Activated naive CD4-positive, alpha-beta T cell treated with anti-CD3 and anti-CD28 coated beads for 36 hours (primary cell): ENCODE measurements at places on chromosomes 13 and 19. TPM values are rescaled to one million over a fixed set of nuclear protein-coding genes. Genes with fewer than 3 reads are reported as not detected.

CADM4 gene
- total RNA-seq: 0.64 TPM

MADCAM1 gene
- 0.24 TPM for total RNA-seq

ZNF17 gene
- total RNA-seq: 4.6 TPM

PSG3 gene
- total RNA-seq: not detected

PALM gene
- total RNA-seq: 1.0 TPM

DNA sequence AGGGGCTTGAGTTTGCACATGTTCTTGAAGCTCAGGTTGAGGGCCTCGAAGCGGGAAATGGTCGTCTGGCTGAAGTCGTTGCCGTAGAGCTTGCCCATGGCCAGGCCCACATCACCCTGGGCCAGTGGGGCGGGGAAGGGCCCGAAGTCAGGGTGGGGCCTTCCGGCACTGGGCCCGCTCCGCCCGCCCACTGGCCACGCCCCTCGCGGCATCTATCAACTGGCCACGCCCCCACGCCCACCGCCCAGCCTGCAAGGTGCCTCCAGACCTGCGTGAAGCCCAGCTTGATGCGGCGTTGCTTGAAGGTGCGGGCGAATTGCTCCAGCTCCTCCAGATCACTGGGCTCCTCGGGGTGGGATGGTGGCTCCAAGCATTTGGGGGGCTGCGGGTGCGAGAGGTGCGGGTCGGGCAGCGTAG is 19.9 kb downstream of the ZNF574 start:
- DNase-seq: no peak

GRCh38 chr13:38350114-38350617 is 515 bp downstream of the UFM1 start:
- DNase-seq: peak; percentile 55

DNA sequence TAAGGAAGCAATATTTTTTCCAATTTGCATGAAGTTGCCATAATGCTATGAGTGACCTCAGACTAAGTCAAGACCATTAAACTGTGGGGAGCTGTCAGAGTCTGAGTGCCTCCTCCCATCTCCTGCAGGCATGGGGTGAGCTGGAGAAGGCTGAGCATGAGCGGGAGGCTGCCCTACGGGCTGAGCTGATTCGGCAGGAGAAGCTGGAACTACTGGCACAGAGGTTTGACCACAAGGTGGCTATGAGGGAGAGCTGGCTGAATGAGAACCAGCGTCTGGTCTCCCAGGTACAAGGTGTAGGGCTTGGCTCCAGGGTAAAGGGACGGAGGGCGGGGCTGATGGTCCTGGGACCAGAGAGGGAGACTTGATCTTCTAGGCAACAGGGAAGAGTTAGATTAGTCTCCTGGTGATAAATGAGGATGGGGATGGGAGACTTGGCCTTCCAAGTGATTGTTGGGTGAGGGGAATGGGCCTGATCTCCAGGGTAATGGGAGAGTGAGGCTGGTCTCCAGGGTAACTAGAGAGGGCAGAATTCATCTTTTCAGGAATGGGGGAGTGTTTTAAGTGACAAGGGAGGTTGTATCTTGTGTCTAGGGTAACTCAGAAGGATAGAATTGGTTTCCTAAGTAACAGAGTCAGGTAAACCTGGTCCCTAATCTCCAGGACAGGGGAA is 36.0 kb downstream of the SPTBN4 start:
- DNase-seq: no peak

GRCh38 chr13:20582026-20582425 is 15.1 kb downstream of the IFT88 start:
- DNase-seq: no peak

DNA sequence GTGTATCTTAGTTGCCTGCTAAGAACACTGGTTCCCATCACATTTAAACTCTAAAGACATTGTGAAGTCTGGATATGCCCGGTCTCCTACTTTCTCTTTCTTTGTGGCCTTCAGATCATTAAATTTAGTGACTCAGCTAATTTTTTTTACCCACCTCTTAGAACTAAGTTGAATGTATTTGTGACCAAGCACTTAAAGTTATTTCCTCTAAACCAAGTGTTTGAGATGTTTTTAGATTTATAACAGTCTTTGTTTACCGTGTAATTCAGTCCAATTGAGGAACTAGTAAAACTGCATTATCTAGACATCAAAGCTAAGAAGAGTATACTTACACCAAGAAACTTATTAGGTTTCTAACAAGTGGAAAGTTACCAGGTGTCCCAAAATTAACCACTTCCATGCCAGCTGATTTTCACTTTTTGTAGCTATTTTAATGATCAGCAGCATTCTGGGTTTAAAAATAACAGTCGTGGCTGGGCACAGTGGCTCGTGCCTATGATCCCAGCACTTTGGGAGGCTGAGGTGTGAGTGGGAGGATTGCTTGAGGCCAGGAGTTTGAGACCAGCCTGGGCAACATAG is 53.1 kb downstream of the ARHGAP35 start:
- DNase-seq: no peak

ZNF283 gene
- 6.8 TPM for total RNA-seq

RELB gene
- total RNA-seq: 55.4 TPM

GRCh38 chr13:40445557-40445990 is 220.9 kb downstream of the FOXO1 start:
- DNase-seq: peak; percentile 54

DNA sequence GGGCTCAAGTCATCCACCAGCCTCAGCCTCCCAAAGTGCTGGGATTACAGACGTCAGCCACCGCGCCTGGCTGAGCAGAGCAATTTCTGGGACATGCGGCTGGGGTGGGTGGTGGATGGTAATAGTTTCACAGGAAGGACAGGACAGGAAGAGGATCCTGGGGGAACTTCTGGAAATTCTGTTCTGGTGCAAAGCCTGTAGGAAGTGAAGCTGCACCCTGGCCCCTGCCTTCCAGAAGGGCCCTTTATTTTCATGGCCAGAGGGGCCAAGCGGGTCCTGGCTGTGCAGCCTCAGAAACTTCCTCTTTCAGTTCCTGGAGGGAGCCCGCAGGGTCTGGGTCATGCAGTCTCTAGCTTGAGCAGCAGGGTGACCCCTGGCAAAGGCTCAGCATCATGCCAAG is 15.7 kb downstream of the FEM1A start:
- DNase-seq: no peak

GRCh38 chr19:11853358-11853757 is 4.8 kb downstream of the ZNF439 start:
- DNase-seq: no peak

ITPKC gene
- 4.4 TPM for total RNA-seq

- no peak for DNase-seq
These were observed 59.4 kb downstream of the TSC22D1 start for GRCh38 chr13:44516771-44517170.

DNA sequence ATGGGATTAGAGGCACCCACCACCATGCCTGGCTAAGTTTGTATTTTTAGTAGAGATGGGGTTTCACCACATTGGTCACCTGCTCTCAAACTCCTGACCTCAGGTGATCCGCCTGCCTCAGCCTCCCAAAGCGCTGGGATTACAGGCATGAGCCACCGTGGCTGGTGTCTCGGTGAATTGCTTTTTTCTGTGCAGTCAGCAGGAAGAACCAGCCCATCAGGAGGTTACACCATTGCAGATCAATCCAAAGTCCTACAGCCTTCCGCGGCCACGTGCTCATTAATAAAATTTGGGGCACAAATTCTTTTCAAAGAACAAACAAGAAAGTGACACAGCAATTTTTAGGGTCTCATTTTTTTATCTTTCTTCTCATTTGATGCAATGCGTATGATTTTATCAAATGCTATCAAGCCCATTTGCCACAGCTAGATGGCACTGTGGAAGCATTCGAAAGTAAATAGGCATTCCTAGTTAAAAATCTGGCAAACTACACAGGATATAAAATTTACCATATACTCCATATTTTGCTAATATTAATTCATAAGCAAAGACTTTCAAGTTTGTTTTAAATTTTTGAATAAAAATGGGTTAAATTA is 54.4 kb upstream of the ZNF835 start:
- no peak for DNase-seq

ANKRD27 gene
- 29.7 TPM for total RNA-seq

DNA sequence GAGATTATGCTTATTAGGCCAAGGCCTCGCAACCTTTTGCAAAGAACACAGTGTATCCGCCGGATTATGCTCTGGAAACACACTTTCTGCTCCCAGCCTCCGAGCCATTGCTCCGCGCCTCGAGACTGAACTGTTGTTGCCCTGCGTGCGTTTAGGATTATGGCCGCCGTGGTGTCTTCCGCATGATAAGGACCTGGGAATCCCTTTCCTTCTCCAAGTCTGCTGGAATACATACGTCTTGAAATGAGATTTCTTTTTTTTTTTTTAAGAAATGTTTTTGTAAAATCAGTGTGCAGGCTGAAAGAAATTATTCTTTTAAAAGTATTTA is 89.8 kb upstream of the SOX1 start:
- DNase-seq: no peak

- DNase-seq: no peak
These were observed 68.2 kb downstream of the STK24 start for GRCh38 chr13:98508685-98509084.

DNA sequence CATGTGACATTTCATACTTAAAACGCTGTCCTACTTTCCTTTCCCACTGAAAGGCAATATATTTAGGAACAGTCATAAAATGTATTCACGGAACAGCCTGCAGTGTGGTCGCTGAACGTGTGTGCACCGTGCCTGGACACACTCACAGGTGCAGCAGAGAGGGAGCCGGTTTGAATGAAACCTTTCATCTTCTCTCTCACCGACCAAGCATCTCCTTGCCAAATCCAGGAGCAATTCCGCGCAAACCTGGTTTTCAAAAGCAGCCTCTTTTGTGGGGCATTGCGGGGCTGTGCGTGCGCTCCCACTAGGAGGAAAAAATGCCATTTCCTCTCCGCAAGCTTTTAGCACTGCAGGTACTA is 1.0 kb downstream of the DCLK1 start:
- no peak for DNase-seq

DNA sequence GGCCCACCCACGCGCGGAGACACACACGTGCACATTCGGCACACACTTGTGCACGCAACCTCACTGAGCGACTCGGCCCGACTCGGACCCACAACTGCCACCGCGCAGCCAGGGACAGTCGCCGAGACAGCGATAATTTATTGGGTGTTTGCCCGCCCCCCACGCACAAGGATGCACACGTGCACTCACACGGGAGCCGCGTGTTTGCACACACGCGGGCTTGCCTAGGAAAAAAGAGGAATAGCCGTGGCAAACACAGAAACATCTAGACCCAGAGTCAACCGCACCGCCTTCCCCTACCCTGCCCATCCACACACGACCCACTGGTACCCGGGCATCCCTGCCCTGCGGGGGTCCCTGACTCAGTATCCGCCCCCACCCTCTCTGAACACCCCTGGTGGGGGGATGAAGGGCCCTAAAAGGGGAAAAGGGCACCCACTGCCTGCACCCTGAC is 1.1 kb upstream of the SSBP4 start:
- DNase-seq: no peak

GRCh38 chr19:28710278-28710677 is 502.7 kb downstream of the UQCRFS1 start:
- no peak for DNase-seq

DNA sequence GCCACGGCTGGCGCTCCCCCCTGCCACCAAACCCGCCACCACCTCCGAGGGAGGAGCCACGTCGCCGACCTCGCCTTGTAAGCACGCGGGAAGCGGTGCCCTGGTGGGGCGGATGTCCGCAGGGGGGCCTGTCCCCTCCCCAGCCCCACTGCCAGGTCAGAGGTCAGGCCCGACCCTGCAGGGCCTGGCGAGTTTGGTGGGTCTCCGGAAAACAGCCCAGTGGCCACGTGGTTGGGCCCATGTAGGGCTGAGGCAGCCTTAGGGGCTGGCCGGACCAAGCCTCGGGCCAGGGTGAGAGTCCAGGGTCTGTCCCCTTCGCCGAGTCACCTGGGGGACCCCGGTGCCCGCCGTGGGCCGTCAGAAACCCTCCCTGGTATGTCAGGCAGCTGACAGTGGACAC is 26.5 kb downstream of the SMIM24 start:
- DNase-seq: no peak

- peak; percentile 58 for DNase-seq
These were observed 12.9 kb downstream of the PIN1 start for GRCh38 chr19:9848060-9848459.

GJB2 gene
- total RNA-seq: 0.72 TPM

- DNase-seq: no peak
These were observed 16.2 kb upstream of the TNFRSF19 start for GRCh38 chr13:23554000-23554399.

GRCh38 chr13:98984983-98985382 is 7.1 kb upstream of the DOCK9 start:
- no peak for DNase-seq

MCF2L gene
- total RNA-seq: 7.4 TPM

- DNase-seq: no peak
These were observed 61.6 kb downstream of the ITGBL1 start for GRCh38 chr13:101514100-101514499.

NAXD gene
- 23.3 TPM for total RNA-seq

- peak; percentile 1 for DNase-seq
These were observed 8.0 kb upstream of the USF2 start for GRCh38 chr19:35260694-35261304.

RDH8 gene
- not detected for total RNA-seq

DNA sequence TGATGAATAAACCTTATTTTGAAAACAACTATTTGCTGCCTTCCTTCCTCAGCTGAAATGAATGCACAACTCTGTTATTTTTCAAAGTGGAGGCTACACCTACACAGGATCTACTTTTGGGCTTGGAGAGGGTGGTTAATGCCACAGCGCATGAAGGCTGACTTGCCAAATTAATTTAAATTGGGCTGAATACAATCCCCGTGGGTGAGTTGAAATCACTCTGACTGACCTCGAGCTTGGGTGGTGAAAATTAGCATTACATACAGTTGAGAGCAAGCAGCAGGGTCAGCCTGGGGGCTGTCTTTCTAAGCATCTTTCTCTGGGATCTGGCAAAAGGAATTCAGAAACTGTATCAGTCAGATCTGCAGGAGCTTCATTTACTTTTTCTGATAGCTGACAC is 38.5 kb downstream of the TPT1 start:
- DNase-seq: no peak

- DNase-seq: no peak
These were observed 14.2 kb downstream of the KCNC3 start for GRCh38 chr19:50314724-50315708.

- DNase-seq: no peak
These were observed 82.9 kb upstream of the VSTM2B start for GRCh38 chr19:29442910-29443309.

- DNase-seq: no peak
These were observed 12.2 kb downstream of the LAIR1 start for GRCh38 chr19:54352546-54352945.

DNA sequence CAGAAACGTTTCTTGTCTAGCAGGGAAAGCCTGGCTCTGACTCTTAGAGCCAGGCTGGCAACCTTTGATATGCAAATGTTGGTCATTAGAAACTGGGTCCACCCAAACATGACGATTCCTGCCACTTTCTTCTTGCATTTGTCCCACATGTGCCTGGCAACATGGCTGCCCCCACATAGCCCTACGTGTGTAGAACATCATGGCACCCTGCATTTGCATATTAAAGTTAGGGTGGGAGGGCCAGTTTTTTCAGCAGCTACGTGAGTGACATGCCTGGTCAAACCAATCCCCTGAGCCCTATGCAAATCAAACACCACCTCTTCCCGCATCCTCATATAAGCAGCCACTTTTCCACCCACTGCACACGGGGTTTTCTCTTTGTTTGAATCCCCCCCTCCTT is 95.0 kb downstream of the LIG4 start:
- DNase-seq: no peak

NDUFB7 gene
- 123 TPM for total RNA-seq

ZNF787 gene
- 26.1 TPM for total RNA-seq

CTXN1 gene
- total RNA-seq: not detected

ZNF302 gene
- 13.1 TPM for total RNA-seq

CALR3 gene
- total RNA-seq: not detected

GRCh38 chr13:108860418-108860817 is 231.0 kb downstream of the MYO16 start:
- no peak for DNase-seq
